ENCODE measurements at places on chromosomes 6 and 20.
A peak's percentile ranks its signal among the peaks of the same experiment; 100 is the strongest.

- no peak for DNase-seq
Observed at GRCh38 chr6:124721331-124721730, 240.9 kb upstream of the RNF217 start.

DNA sequence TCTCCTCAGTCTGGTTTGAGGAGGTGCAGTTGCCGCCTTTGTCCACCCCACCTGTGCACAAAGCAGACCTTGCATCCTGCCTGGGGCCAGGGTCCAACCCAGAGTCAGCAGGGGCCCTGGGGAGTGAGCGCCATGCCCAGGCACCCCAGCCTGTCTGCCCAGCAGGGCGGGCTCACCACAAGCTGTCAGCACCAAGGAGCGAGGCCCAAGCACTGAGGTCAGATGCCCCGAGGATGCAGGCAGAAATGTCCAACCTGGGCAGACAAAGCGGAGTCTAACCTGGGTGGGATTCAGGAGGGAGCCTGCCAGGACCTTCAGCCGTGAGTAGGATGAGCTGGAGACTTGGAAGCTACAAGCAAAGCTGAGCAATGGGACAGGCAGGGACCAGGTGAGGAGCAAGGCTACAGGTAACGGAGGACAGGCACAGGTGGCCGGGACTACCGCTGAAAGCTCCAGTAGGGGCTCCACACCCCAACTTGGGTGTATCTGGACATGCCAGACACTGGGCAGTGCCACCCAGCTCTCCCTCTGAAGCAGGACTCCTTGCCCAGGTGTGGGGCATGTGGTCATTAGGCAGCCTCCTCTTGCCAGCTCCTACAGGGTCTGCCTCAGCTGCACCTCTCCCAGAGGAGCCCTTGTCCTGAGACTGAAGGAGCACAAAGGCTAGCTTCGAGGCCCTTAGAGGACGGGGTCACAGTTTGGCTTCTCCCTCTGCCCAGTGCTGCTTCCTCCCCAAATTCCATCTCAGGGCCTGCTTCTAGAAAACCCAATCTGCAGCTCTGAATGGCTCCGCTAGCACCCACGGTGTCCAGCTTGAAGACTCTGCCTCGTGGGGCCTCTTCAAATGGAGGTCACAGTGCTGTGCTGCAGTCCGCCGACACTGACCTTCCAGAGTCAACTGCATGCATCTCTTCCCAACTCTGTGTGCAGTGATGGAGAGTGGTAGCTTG lies 210.6 kb upstream of the CDYL start:
- DNase-seq: no peak

DNA sequence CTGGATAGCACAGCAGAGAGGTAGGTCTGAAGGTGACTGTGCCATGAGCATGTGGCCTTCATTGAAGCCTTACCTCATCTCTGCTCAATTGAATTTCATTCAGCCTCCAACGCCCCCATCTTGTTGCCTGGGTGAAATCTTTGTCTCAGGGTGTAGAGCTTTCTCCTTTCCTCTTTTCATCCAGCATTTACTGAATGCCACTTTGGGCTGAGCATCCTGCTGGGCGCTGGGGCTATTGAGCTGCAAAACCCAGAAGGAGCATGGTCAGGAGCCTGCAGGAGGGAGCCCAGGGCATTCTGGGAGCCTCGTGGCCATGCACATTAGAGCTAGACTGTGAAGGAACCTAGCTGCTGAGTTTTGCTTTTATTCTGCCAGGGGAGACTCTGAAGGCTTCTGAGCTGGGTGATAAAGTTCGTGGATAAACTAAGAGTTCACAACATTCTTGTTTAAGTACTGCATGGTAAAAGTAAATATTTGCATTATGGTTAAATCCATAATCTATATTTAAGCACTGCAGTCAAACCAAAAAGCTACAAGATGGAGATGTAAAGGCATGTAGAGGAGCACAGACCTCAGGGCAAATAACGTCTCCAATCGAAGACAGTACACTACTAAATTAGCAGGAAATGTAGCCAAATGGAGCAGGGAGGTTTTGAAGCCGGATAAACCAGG lies 13.2 kb upstream of the ASXL1 start:
- no peak for DNase-seq

GRCh38 chr6:89966228-89966544 lies 71.9 kb downstream of the GJA10 start:
- DNase-seq: no peak

DNA sequence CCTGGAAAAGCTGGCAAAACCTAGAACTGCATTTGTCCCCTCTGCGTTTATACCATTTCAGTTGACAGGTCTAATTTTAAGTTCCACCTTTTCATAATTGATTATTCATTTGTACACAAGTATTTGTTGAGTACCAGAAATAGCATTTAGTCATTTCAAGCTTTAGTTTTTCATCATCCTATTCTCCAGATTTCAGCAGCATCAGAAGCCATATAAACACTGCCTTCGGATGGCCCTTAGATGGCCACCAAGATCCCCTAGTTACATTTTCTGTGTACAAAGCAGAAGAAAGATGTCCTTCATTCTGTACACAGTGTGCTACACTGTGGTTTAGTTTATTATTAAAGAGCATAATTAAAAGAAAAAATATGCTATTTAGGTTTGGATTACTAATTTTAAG lies 131.4 kb downstream of the LAMA2 start:
- no peak for DNase-seq

DNA sequence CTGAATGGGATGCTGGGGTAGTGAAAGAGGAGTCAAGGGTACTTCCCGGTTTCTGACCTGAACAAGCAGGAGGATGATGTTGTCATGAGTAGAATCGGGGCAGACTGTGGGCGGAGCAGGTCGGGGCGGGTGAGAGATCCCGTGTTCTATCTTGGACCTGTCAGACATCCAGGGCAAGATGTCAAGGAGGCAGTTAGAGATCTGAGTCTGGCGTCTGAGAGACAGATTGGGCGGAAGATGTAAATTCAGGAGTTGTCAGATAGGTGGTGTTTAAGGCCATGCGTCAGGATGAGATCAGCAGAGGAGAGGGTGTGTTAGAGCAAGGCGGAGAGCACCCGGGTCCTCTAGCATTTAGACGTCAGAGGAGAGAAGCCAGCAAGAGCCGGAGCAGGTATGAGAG lies 115.5 kb downstream of the DLGAP4 start:
- no peak for DNase-seq

GRCh38 chr6:155275808-155276480 lies 12.1 kb downstream of the CLDN20 start:
- DNase-seq: no peak

- peak; percentile 43 for DNase-seq
Observed at GRCh38 chr6:142942805-142943227, 2.2 kb downstream of the HIVEP2 start.

DNA sequence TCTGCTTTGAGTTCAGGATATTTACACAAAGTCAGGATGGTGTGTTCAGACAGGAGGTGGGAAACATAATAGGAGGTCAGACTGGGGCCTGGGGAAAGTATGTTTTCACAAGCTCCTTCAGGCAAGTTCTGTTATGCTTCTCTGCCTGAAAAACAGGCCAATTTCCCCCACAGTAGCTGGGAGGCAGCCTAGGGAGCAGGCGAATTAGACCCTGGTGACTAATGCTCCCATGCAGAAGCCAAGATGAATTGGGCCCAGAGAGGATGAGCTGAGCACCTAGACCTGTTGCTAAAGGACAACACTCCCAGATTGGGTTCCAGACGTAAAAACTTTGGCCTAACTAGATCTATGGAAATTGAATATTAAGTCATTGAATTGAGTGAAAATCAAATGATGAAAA lies 142.2 kb upstream of the MAP3K7 start:
- no peak for DNase-seq

DNA sequence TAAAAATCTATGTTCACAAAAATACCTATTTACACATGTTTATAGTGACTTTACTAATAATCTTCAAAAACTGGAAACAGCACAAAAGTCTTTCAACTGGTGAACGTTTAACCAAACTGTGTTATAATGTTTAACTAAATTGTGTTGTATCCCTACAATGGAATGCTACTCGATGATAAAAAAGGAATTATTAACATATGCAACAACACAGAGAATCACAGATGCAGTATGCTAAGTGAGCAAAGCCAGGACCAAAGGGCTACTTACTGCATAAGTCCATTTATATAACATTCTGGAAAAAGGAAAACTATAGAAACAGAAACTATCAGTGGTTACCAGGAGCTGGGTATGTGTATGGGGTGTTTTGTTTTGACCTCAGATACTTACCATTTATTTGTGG lies 602.2 kb upstream of the BTBD3 start:
- peak; percentile 18 for DNase-seq

- no peak for DNase-seq
Observed at GRCh38 chr6:11552442-11552841, 14.9 kb downstream of the TMEM170B start.

DNA sequence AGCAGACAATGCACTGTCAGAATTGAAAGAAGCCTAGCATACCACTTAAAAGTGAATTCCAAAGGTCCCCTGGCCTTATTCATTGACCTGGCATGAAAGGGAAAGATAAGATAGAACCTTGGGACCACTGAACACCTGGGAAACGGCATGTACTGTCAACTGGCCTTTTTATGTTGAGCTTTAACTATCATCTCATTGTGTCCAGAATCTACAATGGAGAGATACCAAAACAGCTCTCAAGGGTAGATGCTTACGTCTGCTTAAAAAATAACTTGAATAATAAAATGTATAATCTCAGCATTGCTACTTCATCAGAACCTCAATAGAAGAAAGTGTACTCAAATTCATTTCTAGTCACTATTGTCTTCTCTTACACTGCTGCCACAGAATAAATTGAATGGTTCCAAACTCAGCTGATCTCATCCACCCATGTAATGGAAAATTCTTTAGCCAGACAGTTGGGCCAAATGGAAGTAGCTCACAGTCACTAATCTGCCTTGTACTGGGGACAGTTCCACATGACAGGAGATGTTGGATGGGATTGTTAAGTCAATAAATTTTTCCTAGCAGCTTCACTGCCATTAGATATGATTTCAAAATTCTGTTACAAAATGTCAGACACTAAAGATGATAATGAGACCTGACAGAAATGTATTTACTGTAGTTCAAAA lies 93.8 kb downstream of the MLIP start:
- no peak for DNase-seq

DNA sequence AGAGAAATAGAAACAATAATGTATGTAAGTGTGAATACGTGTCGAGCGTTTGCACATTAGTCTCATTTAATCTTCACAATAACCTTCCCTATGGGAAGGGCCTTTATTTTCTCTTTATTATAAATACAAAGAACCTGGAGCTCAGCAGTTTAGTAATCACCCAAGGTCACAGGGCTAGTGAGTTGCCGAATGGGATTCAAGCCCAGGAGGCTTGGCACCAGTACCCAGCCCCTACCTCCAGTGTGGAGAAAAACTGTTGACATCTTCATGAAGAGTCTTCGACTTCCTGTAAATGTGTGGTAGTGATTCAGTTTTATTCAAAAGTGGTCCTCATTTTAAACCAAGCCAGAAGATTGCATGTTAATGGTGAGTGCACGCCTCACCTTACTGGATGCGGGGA lies 162.8 kb downstream of the SCML4 start:
- DNase-seq: no peak

GRCh38 chr6:150252714-150253444 lies 110.0 kb downstream of the PPP1R14C start:
- no peak for DNase-seq

DNA sequence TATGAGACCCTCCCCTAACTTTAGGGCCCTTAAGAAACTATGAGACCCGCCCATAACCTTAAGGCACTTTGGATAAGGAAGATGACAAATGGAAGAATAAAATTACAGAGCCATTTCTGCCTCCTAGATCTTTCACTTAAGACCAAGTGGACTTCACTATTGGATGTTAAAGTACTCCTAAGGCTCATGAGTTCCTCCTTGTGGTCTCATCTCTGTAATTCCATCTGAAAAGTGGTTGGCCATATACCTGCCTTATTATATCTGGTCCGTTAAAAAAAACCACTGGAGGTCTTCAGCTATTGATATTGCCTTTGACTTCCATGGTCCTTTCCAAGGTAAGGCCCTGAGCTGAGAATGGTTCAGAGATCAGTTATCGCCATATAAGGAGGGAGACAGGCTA lies 310.3 kb downstream of the EYA4 start:
- no peak for DNase-seq

- no peak for DNase-seq
Observed at GRCh38 chr6:5536644-5537043, 275.3 kb downstream of the FARS2 start.

GRCh38 chr20:48822879-48823385 lies 4.9 kb downstream of the PREX1 start:
- DNase-seq: no peak

Data from MM.1S (cell line).